Left forelimb (tissue), 1 donor: ENCODE measurements at places on chromosomes 6 and 20.

GRCh38 chr6:31545291-31545690, 1.1 kb downstream of the ATP6V1G2 start:
- DNase-seq: no peak

GRCh38 chr20:64079273-64080012, at the start of gene RGS19:
RGS19 (minus strand) TSS chr20:64079518; CDS start chr20:64076886, 2,632 bp downstream.
- peak; percentile 89 for DNase-seq

DNA sequence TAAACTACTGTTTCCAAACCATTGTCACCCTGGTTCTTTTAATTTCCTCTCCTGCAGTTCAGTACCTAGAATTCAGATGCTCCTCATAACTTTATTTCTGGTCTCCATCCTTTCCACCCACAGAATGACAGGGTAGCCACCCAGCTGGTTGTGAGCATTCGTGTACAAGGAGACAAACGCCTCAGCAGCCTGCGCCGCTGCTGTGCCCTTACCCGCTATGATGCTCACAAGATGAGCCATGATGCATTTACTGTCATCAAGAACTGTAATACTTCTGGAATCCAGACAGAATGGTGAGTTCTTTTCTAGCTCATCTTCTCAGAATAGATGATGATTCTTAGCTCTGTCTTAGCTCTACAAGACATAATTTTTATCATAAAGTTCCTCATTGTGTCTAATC, 18.6 kb downstream of the GTPBP2 start:
- no peak for DNase-seq

- DNase-seq: no peak
Observed at GRCh38 chr6:159788276-159788675, 1.1 kb downstream of the TCP1 start.

DNA sequence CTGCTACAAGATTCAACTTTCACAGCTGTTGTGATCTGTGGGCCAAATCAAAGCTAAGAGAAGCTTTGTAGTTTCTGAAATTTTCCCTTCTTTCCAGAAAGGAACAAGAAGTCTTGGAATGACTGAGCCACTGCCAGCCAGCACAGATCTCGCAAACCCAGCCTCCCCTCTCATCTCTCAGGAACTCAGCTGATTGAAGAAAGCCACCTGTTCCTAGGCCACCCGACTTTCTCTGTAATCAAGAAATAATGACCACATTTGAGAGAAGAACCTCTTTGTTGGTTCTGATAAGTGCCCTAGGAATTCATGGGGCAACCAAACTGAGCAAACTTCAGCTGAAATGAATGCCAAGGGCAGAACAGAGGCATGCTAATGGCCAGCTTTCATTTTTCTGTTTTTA, 61.7 kb downstream of the HDGFL1 start:
- no peak for DNase-seq

- DNase-seq: no peak
Observed at GRCh38 chr6:166438211-166438861, 55.6 kb upstream of the MPC1 start.

- DNase-seq: peak; percentile 92
Observed at GRCh38 chr6:128882991-128883611, at the start of gene LAMA2. LAMA2 (plus strand) TSS chr6:128883138; CDS start chr6:128883246, 108 bp downstream.

DNA sequence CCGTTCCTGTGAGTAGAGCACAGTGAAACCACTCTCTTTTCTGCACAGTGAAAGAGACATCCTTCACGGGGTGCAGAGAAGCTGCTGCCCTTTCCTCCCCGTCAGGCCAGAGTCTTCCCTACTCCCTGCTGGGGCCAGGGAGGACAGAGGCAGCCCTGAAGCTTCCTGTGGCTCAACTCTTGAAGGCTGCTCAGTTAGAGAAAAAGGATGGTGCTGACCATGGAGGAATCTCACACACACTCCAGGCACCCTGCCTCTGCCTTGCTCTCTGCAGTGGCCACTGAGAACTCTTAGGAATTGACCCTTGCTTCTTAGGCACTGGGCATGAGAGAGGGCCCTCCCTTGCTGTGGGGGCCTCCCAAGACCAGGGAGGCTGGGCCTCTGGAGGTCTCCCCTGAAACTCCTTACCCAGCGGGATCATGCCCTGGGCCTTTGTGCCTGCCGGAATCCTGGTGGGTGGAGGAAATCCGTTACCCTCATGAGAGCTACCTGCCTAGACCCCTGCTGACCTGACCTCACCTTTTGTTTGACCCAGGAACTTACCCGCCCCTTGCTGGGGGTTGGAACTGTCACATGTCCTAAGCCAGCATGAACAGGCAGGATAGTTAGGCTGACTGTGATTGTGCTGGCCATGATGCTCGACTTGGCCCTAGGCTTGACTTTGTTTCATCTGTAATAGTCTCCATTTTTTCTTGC, 65.0 kb upstream of the CD93 start:
- peak; percentile 30 for DNase-seq

DNA sequence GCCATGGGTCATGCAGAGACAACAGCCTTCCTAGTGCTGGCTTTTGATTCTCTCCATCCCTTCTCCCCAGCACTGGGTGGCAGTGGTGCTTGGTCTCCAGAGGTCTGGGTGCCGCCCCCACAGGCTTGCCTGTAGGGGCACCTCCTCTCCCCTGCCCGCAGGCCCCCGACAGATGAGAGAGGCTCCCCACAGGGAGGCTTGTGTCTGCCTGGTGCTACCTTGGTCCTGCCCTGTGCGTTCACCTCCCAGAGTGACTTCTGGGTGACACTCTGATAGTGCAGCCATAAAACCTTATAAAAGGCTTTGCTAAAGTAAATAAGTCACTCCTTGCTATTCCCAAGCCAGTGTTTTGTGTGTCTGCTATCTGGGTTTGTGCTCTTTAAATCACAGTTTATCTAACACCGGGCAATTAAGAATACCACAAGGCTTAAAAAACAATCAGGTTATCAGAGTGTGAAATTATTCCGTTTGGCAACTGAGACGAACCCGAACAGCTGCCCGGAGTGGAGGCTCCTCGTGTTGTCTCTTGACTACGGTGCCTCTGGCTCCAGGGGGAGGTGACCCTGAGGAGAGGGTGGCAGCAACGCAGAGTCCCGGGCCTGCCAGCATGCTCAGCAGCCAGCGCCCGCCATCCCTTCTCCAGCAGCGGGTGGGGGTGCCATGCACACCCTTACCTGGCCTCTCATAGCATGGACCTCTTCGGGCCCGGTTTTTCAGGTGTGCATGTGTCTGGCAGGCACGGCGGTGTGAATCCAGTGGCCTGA, 5.4 kb upstream of the C20orf204 start:
- DNase-seq: no peak

DNA sequence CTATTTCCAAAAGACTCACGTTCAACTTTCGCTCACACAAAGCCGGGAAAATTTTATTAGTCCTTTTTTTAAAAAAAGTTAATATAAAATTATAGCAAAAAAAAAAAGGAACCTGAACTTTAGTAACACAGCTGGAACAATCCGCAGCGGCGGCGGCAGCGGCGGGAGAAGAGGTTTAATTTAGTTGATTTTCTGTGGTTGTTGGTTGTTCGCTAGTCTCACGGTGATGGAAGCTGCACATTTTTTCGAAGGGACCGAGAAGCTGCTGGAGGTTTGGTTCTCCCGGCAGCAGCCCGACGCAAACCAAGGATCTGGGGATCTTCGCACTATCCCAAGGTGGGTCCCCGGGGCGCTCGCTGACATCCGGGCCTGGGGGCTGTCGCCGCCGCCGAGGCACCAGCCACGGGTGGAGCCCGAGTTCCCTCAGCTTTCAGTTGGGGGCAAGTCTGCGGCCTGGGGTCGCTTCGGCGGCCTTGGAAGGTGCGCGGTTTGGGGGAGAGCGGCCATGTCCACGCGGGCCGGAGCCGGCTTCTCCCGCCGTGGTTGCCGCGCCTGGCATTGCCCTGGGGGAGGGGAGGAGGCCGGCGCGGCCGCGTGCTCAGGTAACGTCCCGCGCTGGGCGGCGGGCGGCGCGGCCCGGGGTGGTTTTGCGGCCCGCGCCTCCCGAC, 429 bp downstream of the AMD1 start:
- DNase-seq: peak; percentile 78

GRCh38 chr6:74041420-74041819, 345.4 kb downstream of the CD109 start:
- DNase-seq: no peak

- DNase-seq: no peak
Observed at GRCh38 chr6:47256361-47256760, 53.3 kb downstream of the TNFRSF21 start.

DNA sequence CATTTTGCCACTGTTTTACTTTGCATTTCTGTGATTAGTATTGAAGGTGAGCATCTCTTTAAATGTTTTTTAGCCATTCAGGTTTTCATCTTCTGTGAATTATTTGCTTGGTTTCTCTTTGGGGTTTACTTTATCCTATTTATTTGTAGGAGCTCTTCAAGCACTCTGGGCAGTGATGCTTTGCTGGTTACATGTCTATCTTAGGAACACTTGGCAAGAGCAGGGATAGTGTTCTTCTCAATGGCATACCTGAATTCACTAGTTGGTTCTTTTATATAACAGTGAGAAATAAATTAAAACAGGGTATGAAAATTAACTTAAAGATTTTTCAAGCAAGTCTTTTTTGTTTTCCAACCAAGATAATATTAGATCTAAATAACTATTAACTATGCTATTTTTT, 119.7 kb upstream of the BACH2 start:
- no peak for DNase-seq

GRCh38 chr6:109053336-109053735, 41.3 kb downstream of the SESN1 start:
- no peak for DNase-seq

GRCh38 chr20:10832141-10832540, 158.3 kb upstream of the JAG1 start:
- no peak for DNase-seq

- no peak for DNase-seq
Observed at GRCh38 chr6:128655978-128656498, 135.6 kb upstream of the PTPRK start.

DNA sequence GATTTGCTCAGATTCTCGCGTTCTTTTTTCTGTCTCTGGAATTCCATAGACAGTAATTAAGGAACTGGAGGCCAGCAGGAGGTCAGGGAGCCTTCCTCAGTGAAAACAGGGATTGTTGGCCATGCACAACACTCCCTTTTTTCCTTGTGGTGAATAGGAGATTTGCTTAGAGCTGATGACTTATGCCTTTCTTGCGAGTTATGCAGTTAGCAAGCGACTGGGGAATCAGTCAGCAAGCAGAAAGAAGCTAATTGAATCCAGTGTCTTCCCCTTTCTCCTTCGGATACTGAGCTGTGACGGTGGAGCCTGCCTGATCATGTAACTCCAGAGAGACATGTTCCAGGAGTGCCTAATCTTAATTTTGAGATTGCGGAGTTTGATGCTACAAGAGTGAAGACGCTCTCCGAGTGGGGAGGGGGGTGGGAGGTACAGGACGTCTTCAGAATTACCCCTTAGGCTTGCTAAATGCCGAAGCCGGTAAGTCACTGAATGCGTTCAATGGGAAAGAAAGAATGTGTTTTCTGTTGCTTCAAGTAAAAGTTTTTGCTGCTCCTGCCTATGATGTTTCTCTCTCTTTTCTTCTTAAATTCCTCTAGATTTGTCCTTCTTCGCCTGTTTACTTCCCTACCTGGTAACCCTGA, 165.9 kb downstream of the SASH1 start:
- no peak for DNase-seq

DNA sequence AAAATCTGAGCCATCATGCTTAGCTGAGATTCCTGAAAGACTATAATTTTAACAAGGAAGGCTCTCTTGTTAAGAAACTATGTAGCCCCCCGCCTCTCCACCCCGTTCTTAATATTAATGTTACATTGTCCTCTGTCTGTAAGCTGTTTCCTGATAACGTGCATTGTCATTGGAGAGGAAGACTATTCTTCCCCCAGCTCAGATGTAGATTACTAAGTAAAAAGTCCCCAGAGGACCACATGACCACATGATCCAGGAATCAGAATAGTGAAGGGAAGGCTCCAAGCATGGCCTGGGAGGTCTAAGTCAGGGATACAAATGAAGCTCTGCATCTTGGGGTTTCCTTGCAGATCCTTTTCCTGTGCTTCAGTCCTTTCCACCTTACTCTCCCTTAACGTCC, 106.4 kb downstream of the JARID2 start:
- DNase-seq: no peak

GRCh38 chr6:21588481-21589351, 4.8 kb upstream of the SOX4 start:
- peak; percentile 90 for DNase-seq

- DNase-seq: no peak
Observed at GRCh38 chr6:121413879-121414278, 21.6 kb upstream of the GJA1 start.

- no peak for DNase-seq
Observed at GRCh38 chr6:322259-322930, 30.1 kb downstream of the DUSP22 start.

- peak; percentile 42 for DNase-seq
Observed at GRCh38 chr6:169866668-169867521, 115.5 kb downstream of the ERMARD start.

- DNase-seq: no peak
Observed at GRCh38 chr20:47944682-47945081, 159.4 kb upstream of the SULF2 start.

- DNase-seq: no peak
Observed at GRCh38 chr20:1929460-1929859, 34.3 kb downstream of the SIRPA start.

GRCh38 chr6:1613346-1613687, 3.6 kb downstream of the FOXC1 start:
- no peak for DNase-seq

DNA sequence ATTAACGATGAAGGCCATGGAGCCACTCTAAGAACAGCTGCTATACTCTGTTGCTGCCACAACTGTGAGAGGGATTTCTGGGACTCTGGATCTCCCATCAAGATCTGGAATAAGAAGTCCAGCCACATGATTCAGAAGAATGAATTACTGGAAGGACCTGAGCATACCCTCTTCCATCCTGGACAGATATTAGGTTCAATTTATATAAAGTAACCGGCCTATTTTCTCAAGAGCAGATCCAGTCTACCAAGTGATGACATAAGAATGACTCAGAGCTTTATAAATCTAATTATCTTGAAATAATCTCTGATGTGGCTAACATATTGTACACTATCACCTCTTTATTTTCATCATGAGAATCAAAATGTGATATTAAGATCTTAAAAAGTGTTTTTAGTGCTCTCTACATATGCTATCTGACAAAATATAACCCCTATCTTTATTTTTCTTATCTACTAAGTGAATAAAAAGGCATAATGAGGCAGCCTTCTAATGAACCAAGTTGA, 45.1 kb downstream of the COL9A1 start:
- DNase-seq: no peak

GRCh38 chr6:55925292-55925691, 49.9 kb upstream of the BMP5 start:
- no peak for DNase-seq

DNA sequence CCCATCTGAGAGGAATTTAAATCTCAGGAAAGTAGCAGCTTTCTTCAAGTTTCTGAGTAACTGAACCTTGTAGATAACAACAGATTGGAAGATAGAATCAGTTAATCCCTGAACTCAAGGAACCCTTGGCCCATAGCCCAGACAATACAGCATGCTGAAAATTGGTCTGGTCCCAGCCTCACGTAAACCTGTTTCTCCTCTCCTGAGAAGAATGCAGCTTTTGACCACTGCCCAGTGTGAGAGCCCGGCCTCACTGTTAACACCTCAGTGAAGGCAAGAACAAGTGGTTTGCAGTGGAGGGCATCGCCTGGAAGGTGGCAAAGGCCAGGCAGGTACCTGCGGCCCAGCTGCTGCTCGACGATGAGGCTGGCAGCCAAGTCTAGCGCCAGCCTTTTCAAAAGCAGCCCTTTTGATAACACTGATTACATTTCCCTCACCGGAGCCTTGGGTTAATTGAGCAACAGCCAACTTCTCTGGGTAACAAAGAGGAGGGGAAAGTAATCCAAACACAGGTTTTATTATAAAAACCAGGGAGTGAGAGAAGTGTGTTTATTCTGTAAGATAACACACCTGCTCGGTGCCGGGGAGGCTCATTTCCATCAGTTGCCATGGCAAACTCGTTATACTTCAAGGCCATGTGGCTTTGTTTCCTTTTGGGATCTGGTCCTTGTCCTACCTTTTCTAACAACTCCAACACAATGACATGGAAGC, 54.0 kb downstream of the TRAF3IP2 start:
- no peak for DNase-seq
